Vagina (tissue), 2 donors: ENCODE measurements at places on chromosomes 16 and 17.

DNA sequence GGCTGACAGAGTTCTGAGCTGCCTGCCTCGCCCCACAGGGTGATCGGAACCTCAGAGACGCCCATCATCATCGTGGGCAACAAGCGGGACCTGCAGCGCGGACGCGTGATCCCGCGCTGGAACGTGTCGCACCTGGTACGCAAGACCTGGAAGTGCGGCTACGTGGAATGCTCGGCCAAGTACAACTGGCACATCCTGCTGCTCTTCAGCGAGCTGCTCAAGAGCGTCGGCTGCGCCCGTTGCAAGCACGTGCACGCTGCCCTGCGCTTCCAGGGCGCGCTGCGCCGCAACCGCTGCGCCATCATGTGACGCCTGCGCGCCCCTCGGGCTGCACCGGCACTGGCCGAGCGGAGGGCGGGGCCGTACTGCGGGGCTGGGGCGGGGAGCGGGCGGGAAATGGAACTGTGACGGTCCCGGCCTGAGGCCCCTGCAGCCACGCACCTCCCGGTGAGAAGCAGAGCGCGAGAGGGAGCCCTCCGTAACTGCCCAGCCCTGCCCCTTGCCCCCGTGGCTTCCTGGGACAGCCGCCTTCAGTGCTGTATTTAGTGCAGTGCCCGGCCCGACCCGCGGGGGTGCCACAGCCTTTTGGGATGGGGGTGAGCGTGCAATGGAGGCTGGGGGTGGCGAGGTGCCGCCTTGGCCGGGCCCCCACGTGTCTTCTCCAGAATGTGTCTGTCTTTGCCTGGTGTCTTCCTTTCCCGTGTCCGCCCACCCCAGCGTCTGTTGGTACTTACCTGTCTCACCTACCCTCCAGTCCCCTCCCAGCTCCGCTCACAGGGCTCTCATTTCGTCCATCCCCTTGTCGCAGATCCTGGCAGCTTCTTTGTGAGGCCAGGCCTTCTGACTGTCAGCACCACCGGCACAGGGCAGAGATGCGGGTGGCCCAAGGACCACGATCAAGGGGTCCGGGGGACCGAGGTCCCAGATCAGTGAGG, 9.8 kb downstream of the RASL10B start:
- H3K36me3 ChIP-seq, result no peaks in the 10 kb centered on the region
- H3K27ac ChIP-seq, result no peak overlapping the region
- H3K4me1 ChIP-seq, result peaks cover 10% of the 10 kb centered on the region

DNA sequence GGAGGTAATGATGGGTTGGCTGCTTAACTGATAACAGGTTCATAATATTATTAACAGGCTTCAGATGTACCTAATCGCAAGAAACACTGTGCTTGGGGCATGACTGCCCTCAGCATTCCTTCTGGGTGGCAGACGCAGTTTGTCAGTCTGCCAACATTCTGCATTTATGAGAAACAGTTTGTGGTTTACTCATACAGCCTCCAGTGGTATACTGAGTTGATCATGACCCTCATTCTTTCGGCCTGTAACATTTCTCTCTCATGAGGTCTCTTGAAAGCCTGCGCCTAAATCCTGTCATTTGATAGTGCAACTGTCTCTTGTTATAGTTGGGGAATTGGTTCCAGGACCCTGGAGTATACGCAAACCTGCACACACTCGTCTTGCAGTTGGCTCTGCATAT, 4.9 kb upstream of the RUSF1 start:
- H3K27me3 ChIP-seq, result no peaks in the 10 kb centered on the region
- no peak overlapping the region for H3K27ac ChIP-seq
- peaks cover 16% of the 10 kb centered on the region for H3K4me1 ChIP-seq
- no peaks in the 10 kb centered on the region for H3K36me3 ChIP-seq

DNA sequence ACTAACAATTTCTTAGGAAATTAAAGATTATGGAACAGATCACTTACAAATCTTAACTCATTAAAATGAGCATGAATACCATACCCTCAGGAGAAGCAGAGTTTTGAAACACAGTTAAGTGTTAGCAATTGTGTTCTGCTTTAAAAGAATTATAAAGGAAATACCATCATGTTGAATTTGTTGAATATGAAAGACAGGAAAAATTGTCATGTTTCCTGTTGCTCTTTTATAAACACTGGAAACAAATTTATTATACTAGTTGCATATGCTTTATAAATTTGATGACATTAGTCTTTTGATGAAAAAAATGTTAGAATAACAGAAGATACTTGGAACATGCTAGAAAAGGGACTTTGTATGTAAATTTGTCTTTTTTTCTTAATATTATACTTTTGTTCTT, 59.7 kb downstream of the VMP1 start:
- H3K27ac ChIP-seq, result peak overlapping the region; percentile 6
- no peaks in the 10 kb centered on the region for H3K27me3 ChIP-seq
- DNase-seq, result no peak
- H3K36me3 ChIP-seq, result no peaks in the 10 kb centered on the region

- DNase-seq, result no peak
- H3K4me1 ChIP-seq, result no peaks in the 10 kb centered on the region
- H3K36me3 ChIP-seq, result no peaks in the 10 kb centered on the region
- no peak overlapping the region for H3K4me3 ChIP-seq
- no peak overlapping the region for H3K27ac ChIP-seq
Observed at GRCh38 chr16:62194828-62195227, 158.6 kb upstream of the CDH8 start.

- H3K27me3 ChIP-seq, result no peaks in the 10 kb centered on the region
- no peak overlapping the region for H3K4me3 ChIP-seq
- no peak for DNase-seq
- H3K4me1 ChIP-seq, result no peaks in the 10 kb centered on the region
Observed at GRCh38 chr16:87196661-87197060, 120.5 kb downstream of the C16orf95 start.

DNA sequence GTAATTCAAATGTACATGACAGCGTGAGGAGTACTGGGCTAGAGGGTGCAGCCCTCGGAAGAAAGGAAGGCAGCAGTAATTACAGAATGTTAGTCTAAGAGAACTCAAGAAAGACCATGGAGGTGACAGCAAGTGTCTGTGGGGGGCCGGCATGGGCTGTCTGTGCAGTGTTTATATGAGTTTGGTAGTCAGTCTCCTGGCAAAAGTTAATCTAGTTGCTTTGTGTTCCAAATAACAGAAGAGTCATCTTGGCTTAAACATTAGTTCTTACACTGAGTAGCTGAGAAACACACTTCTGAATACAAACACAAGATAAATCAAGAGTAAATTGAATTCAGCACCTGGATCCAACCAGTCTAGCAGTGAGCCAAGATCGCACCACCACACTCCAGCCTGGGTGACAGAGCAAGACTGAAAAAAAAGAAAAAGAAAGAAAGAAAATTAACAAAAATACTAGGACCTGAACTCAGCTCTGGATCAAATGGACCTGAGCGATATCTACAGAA, 189.3 kb upstream of the COX10 start:
- no peaks in the 10 kb centered on the region for H3K4me1 ChIP-seq
- H3K36me3 ChIP-seq, result no peaks in the 10 kb centered on the region
- H3K27me3 ChIP-seq, result no peaks in the 10 kb centered on the region
- no peak for DNase-seq
